Iris pigment epithelial cell (primary cell): ENCODE measurements at places on chromosomes 7 and 10.

DNA sequence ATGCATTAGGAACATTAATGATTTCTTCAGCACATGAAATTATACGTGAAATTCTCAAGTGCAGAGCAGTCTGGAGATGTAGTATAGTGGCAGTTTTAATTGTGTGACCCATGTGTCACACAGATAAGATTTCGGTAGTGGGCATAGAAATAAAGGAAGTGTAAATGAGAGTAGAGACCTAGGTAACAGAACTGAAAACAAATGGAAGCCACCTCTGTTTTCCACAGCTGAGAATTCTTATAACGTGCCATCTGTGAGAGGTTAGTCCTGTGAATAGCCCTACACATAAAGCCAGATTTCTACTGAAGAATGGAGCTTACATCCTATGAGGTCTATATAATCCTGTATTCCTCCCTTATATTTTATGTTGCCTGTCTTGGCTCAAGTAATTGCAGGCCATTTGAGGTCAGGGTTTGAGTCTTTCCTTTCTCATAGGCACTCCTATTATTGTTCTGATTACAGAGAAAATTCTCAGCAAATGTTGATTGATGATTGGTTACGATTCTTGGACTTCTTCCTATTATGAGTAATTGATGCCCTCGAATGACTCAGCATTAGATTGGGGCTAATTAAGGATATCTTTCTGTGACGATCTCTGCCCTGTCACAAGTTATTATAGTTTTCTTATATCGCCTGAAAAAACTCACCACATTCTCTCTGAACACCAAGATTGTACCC, 258.2 kb downstream of the KIF20B start:
- DNase-seq = no peak

DNA sequence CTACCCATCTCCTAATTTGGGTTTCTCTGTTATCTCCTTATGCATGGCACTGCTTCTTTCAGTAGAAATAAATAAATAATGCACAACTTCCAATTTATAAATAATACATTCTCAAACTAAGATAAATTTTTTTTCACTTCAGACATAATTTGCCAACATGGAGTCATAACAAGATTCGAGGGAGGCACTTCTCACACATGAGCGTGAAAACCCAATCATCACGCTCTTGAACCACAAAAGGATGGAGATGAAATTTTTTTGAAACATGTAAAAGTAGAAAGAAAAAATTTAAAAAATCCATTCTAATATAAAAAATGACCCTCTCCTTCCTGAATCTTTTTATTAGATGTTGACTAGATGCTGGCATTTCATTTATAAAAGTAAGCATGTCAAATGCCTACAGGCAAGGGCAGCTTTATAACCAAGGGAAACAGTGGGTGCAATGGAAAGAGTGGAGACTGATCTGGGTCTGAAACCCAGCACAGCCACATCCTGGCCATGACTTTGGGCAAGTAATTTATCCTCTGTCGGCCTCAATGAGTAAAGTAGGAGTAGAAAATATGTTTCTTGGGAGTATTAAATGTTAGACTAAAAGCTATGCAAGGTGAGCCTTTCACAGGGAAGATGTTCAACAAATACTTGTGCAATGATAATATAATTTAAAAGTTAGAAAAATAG, 185.0 kb downstream of the STK31 start:
- no peak for DNase-seq

DNA sequence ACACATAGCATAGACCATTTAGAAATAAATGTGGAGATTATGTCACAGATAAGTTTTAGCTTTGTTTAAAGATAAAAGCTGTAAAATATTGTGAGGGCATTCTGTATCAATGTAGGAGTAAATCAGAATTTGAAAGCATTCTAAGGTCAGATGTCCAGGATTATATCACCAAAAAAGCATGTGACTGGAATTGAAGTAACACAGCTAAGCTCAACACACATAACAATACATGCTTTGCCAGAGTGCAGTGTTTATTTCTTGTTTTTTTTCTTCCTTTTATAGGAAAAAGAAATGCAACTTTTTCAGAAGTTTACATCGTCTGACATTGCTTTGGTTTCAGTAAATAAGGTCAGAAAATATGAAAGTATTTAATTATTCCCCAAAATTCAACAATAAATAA, 183.4 kb downstream of the HTR7 start:
- DNase-seq = peak; percentile 18

GRCh38 chr7:151189038-151189437, 2.0 kb upstream of the ASB10 start:
- DNase-seq = no peak

DNA sequence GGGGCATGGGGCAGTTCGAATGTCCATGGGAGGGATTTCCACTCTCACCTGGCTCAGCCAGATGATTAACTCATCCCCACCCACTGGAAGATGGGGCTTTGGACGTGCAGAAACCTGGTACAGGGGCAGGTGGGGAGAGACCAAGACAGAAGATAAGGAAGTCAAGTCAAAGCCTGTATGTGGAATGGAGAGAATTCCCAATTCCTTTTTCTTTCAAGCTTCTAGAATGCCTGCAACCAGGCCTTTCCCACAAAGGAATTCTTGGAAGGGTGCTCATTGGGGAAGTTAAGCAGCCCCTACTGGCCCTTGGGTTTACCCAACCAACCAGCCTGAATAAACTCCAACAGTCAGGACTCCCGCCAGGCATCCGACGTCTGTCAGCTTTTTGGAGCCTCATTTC, 39.1 kb downstream of the CCM2 start:
- no peak for DNase-seq

DNA sequence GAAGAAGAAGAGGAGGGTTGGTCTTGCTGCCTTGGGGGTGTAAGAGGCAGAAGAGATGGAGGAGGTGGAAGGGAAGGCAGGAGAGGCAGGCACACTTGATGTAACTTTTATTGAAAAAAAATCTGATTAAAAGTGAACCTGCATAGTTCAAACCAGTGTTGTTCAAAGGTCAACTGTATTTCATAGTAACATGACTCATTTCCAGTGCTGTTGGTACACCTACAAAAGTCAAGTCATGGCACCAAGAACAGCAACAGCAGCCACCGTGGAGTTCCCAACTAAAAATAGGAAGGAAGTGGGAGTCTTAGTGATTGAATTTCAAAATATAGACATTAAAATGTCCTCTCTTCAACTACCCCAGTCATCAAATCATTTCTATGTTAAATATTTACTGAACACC, 88.5 kb downstream of the CTNNA3 start:
- peak; percentile 63 for DNase-seq
